WERI-Rb-1 (cell line): ENCODE measurements at places on chromosomes 11 and 22.

- DNase-seq: no peak
These were observed 101.7 kb downstream of the METTL15 start for GRCh38 chr11:28209906-28210305.

GRCh38 chr11:11407065-11407762 lies 54.2 kb upstream of the CSNK2A3 start:
- no peak for DNase-seq

DNA sequence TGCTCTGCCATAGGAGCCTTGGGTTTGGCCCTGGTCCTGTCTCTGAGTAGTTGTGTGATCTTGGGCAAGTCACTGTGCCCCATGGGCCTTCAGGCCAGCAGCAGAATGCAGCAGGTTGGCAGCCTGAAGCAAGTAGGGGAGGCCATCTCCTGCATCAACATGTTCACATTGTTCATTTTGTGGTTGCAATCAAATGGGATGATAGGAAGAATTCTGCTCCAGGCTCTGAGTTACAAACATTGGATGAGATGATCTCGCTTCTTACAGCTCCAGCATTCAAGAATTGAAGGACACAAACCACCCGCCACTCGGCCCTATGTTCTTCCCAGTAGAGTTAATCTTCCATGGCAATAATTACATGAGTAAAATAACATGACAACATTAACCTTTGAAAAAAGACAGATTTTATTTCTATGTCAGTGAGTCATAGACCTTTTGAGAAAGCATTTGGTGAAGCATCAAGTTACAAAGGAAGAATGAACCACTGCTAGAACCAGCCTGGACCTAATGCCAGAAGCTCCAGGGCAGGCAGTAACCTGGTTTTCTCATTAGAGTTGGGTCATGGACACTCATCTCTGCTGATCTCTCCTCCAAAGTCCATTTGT lies 308.3 kb upstream of the NCAM1 start:
- DNase-seq: no peak

DNA sequence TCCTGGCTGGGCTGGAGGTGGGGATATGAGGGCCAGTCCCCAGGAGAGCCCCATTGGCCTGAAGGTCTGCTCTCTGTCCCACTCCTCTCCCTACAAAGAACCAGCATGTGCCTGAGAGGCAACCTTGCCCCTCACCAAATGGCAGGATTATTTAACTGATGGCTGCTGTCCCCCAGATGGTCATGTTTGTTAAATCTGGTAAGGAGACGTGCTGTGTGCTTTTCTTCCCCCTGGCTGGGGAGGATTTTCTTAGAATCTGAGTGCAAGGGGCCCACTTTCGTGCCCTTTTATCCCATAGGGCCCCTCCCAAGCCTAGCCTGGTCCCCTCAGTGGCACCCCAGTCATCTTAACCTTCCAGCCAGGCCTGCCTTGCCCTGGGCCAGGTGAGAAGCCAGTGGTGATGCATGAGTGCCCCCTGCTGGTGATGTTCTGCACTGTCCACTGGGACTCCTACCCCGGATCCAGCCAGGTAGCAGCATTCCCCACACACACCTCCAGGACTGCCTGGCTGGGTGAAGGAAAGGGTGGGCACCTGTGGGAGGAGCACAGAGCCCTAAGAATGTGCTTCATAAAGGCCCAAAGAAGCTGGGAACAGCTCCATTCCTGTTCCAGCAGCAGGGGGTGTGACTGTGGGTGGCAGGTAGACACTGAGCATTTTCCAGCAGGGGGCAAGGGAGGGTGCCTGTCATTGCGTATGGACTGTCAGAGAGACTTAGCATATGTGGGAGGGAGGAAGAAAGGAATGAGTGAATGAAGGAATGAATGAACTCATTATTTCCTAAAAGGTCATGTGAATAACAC lies 28.9 kb downstream of the MFNG start:
- peak; percentile 85 for DNase-seq

DNA sequence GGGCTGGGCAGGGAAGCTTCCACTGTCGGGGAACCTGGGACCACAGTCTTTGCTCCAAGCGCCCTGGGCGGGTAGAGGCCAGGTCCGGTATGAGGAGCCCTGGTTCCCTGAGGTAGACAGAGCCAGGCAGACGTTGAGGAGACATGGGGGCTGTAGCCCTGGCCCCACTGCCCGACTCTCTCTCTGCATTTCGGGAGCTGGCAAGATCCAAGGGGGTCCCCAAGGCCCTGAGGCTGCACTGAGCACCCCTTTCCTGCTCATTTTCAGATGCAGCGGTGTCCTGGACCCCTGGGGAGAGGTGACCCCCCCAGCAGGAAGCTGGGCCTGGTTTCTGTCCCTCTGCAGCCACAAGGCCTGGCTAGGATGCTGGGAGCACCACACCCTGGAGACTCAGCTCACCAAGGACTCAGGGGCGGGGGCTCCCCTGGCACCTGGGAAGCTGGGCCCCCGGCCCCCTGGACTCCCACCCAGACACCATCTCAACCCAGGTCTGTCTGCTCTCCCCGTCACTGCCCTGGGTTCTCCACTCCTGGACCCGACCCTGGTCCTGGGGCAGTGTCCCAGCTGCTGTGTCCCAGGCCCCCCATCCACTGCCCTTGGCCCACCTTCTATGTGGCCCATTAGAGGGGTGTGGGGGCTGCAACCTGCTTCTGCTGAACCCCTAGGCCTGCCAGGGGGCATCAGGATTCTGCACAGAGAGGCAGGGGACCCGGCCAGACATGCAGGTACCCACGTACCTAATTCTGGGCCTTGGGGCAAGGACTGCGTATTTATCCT lies 15.0 kb upstream of the MUC6 start:
- DNase-seq: no peak

- DNase-seq: no peak
These were observed 230.5 kb downstream of the MIAT start for GRCh38 chr22:26887916-26888315.

DNA sequence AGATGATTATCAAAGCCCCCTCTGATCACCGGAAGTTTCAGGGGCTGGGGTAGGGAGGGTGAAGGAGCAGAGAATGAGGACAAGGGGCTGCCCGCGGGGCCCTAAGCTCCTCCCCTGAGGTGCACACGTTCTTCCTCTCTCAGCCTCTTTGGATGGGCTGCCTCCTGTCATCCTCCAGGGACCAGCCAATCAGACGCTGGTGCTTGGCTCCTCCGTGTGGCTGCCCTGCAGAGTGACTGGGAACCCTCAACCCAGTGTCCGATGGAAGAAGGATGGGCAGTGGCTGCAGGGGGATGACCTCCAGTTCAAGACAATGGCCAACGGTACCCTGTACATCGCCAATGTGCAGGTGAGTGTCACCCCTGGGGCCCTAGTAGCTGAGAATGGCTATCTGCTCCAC lies 7.5 kb downstream of the ROBO3 start:
- no peak for DNase-seq

- DNase-seq: no peak
These were observed 232.2 kb upstream of the PITPNB start for GRCh38 chr22:28151151-28151816.

GRCh38 chr11:67301313-67301921 lies 1.9 kb upstream of the SSH3 start:
- DNase-seq: peak; percentile 10

DNA sequence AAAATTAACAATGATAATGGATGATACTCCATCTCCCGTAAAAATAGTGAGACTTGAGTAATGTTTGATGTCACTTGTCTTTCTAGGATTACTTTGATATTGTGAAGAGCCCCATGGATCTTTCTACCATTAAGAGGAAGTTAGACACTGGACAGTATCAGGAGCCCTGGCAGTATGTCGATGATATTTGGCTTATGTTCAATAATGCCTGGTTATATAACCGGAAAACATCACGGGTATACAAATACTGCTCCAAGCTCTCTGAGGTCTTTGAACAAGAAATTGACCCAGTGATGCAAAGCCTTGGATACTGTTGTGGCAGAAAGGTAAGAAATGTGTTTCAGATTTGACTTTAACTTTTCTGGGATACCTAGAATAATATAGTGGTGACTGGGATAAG lies 48.0 kb upstream of the L3MBTL2 start:
- no peak for DNase-seq

DNA sequence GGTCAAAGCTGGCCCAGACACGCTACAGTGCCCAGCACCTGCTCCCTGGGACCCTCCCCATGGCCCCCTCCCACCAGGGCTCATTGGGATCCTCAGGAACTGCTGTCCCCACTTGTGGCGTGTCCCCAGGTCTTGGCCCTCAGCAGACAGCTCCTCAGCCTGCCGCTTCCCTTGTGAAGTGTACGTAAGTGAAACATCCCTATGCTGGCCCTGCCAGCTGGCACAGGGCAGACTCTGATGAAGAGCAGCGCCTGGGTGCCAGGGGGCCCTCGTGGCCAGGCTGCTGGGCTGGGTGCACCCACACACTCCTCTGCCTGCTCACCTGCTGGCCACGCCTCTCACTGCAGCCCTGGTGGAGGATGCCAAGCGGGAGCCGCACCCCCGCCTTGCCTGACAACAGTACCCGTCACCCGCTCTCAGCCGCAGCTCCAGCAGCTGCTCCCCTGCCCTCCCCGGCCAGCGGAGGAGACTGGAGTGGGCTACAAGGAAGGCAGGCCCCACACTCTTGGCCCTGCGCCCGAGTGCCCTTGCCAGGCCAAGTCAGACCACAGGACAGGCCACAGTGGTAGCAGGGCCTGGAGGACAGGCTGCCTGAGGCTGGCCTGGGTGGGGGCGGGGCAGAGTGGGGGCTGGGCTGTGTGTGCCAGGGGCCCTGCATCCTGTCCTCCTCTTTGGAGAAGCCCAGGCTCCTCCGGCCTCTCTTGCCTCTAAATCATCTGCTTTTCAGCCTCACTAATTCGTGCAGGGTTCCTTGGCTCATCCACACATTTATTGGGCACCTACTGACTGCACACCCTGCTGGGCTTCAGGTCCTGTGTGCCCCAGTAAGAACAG lies 39.5 kb downstream of the IGF2 start:
- no peak for DNase-seq

DNA sequence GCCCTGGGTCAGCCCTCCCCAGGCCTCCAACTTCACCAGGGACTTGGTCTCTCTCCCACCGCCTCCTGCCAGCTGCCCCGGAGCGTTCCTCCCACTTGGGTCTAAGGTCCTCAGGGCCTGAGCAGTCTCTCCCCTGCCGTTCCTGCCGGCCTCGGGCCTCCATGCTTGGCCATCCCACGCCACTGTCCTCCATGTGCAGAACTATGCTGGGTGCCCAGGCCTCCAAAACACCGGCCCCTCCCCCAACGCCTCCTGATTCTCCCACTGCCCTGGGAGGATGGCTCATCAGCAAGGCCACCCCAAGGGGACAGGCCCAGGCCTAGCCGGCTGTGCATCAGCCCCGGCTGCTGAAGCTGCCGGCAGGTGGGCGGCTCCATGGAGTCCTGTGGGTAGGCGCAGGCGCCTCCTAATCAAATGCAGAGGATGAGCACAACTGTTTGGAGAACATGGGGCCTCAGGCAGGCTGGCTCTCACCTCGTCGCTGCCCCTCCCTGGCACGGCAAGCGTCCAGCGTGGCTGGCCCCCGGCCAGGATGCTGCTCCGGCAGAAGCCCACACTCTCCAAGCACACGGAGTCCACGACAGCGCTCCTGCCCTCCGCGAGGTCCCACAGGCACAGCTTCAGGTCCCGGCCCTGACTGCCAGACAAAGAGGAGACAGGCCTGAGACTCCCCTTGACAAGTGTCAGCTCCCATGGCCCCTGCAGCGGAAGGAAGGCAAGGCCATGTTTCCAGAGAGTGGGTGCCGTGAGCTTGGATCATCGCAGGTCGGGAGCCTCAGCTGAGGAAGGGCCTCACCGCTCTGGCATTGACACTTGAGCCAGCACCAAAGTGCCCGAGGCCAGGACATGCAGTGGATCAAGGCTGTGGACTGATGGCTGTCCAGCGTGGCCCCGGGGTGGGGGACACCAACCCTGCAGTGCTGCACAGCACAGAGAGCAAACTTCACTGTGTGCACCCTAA lies 42.6 kb downstream of the GNB1L start:
- no peak for DNase-seq

DNA sequence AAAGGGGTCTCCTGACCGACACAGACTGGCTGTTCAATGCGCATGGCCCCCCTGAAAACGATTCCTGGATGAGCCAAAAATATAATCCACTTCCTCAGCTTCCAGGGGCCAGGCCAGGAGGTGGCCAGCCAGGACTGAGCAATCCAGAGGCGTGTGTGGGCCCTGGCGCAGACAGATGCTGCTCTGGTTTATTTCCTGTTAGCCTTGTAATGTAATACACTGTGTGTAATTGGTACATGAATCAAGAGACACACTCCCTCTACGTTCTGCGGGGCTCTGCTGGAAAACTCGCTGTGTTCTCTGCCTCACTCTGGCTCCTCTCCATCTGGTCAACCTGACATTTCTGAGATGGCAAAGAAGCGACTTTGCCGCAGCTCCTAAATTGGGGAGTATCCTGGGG lies 26.3 kb upstream of the ISX start:
- DNase-seq: no peak

DNA sequence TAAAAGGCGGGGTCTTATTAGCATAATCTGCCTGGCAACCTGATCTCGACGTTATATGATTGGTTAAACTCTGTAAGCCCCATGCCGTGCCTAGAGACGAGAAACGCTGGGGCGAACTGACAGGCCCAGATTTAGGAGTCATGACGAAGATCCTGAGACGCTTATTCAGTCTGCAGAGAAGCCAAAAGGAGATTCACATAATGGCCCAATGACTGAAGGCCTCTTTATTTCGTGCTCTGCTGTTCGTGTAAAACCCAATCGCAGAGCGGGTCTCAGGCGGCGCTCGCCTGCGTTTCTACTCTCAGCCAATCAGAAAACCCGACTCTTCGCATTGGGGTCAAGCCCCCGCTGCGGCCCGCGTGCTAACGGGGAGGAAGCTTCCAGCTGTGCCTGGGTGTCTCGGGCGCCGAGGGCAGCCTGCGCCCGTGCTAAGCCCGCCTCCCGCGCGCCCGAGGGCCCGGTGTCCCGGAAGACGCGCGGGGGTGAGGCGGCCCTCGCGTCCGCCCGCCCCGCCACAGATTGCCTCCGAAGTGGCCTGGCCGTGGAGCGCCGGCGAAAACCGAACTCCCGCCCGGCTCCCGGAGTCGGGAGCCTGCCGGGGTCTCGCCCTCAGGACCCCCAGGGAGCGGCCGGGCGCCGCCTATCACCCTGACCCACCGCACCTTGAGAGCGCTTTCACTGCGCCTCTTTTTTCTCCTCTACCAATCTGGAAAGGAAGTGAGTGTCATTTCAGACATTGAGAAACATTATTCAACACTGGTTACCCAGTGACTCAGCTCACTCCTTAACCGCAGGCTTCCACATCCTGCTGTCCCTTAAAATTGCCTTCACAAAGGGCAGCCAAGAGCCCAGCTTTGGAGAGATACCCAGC lies 446 bp upstream of the PRDM10 start:
- peak; percentile 93 for DNase-seq

GRCh38 chr11:1643146-1643690 lies 13.6 kb downstream of the KRTAP5-5 start:
- no peak for DNase-seq

- no peak for DNase-seq
These were observed 24.9 kb upstream of the OSBPL5 start for GRCh38 chr11:3189886-3190583.

GRCh38 chr22:27378311-27378800 lies 423.2 kb downstream of the MN1 start:
- no peak for DNase-seq

- no peak for DNase-seq
These were observed 10.2 kb downstream of the SSTR3 start for GRCh38 chr22:37202001-37202555.

GRCh38 chr11:95977534-95978174 lies 53.7 kb upstream of the MTMR2 start:
- no peak for DNase-seq

- DNase-seq: no peak
These were observed 256.3 kb upstream of the ARHGAP20 start for GRCh38 chr11:110968348-110969062.

- no peak for DNase-seq
These were observed 42.5 kb downstream of the AP2A2 start for GRCh38 chr11:967995-968751.

GRCh38 chr11:118232659-118233058 lies 7.8 kb upstream of the JAML start:
- no peak for DNase-seq
